ENCODE measurements at places on chromosomes 16 and 17. TPM values are rescaled to one million over a fixed set of nuclear protein-coding genes. Genes with fewer than 3 reads are reported as not detected.
A peak's percentile ranks its signal among the peaks of the same experiment; 100 is the strongest.

Gene NLRC5
- total RNA-seq, result 175 TPM

Gene CDT1
- total RNA-seq, result 97.3 TPM

Gene ZDHHC1
- total RNA-seq, result 0.88 TPM

Gene CD300LF
- not detected for total RNA-seq

Gene TPSG1
- not detected for total RNA-seq

- H3K4me3 ChIP-seq, result no peak overlapping the region
- peak; percentile 40 for DNase-seq
- no peaks in the 10 kb centered on the region for H3K4me1 ChIP-seq
- peaks cover 3% of the 10 kb centered on the region for H3K27me3 ChIP-seq
- no peaks in the 10 kb centered on the region for H3K36me3 ChIP-seq
Measured at GRCh38 chr16:11396241-11397048, 51.2 kb downstream of the RMI2 start.

- peaks cover 27% of the 10 kb centered on the region for H3K27me3 ChIP-seq
- DNase-seq, result peak; percentile 78
- H3K27ac ChIP-seq, result no peak overlapping the region
- peak overlapping the region; percentile 53 for H3K4me3 ChIP-seq
- no peaks in the 10 kb centered on the region for H3K4me1 ChIP-seq
- no peaks in the 10 kb centered on the region for H3K36me3 ChIP-seq
Measured at GRCh38 chr16:180681-181564, 664 bp downstream of the HBQ1 start.

DNA sequence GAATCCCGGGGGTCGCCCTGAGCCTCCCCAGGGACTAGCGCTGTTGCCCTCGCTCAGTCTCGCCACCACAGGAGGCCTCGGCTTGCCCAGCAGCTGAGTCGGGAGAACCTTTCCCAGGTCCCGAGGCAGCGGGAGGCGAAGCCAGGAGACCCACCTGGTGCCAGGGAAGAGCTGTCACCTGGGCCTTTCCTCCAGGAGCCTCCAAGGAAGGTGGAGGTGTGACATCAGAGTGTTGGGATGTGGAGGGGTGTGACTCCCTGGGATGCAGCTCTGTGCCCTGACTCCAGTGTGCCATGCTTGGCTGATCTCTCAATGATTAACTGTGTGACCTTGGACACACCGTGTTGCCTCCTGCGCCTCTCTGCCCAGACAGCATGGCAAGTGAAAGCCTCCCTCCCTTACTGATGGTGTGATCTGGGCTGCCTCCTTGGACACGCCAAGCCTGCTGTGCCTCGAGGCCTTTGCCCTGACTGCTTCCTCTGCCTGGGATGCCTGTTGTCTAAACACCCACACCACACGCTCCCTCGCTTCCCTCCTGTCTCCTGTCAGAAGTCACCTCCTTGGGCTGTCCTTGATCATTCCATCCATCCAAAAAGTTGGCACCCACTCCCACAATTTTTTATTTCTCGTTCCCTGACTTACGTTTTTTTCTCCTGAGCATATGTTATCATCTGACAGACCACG is 88.0 kb downstream of the CMIP start:
- H3K27me3 ChIP-seq, result no peaks in the 10 kb centered on the region
- DNase-seq, result no peak
- no peaks in the 10 kb centered on the region for H3K36me3 ChIP-seq
- peaks cover 19% of the 10 kb centered on the region for H3K4me1 ChIP-seq

DNA sequence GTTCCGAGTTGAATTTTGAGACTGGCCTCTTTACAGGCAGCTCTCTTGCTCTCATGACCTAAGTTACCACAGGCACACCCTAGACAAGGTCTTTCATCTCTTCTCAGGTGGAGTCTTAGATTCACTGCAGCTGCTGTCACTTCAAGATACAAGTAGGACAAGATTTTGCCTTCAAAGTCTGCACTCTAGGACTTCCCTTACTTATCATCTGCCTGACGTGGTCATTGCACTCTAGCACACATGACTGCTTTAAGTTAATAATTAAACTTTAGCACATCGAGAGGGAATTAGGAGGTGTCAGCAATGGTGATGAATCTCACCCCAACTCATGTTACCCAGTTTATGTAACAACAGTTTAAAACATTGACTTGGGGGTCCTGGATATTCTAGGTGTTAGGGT is 25.6 kb downstream of the RNF135 start:
- H3K4me1 ChIP-seq, result no peaks in the 10 kb centered on the region
- H3K4me3 ChIP-seq, result no peak overlapping the region
- DNase-seq, result no peak

GRCh38 chr16:1550069-1550468 is 16.6 kb downstream of the TMEM204 start:
- H3K27me3 ChIP-seq, result no peaks in the 10 kb centered on the region
- no peak overlapping the region for H3K4me3 ChIP-seq
- peak overlapping the region; percentile 68 for H3K27ac ChIP-seq
- peaks cover 20% of the 10 kb centered on the region for H3K36me3 ChIP-seq
- peaks cover 5% of the 10 kb centered on the region for H3K4me1 ChIP-seq
- DNase-seq, result no peak

- H3K27ac ChIP-seq, result no peak overlapping the region
- H3K4me1 ChIP-seq, result peaks cover 13% of the 10 kb centered on the region
- H3K4me3 ChIP-seq, result no peak overlapping the region
- no peaks in the 10 kb centered on the region for H3K27me3 ChIP-seq
- DNase-seq, result no peak
Measured at GRCh38 chr17:17191346-17191792, 14.8 kb downstream of the PLD6 start.

GRCh38 chr16:67256701-67257230 is 8.0 kb downstream of the SLC9A5 start:
- H3K27ac ChIP-seq, result no peak overlapping the region
- H3K4me1 ChIP-seq, result no peaks in the 10 kb centered on the region
- H3K36me3 ChIP-seq, result no peaks in the 10 kb centered on the region
- peaks cover 3% of the 10 kb centered on the region for H3K27me3 ChIP-seq

DNA sequence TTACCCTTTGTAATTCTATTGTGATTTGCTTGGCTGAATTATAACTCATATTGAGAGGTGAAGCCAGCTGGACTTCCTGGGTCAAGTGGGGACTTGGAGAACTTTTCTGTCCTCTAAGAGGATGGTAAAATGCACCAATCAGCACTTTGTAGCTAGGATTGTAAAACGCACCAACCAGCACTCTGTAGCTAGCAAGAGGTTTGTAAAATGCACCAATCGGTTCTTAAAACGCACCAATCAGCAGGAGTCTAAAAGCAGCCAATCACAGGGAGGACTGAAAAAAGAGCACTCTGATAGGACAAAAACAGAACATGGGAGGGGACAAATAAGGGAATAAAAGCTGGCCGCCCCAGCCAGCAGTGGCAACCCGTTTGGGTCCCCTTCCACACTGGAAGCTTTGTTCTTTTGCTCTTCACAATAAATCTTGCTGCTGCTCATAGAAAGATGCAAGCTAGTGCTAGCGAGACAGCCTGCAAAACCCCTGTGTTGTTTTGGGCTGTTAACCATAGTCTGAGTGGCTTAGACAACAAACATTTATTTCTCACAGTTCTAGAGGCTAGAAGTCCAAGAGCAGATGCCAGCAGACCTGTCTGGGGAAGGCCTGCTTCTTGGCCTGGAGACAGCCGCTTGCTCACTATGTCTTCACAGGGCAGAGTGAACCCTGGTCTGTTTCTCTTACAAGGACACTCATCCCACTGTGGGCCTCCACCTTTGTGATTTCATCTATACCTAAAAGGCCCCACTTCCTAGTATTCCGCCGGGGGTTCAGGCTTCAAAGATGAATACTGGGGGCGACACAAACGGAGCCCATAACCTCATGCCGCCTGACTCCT is 39.0 kb upstream of the CRISPLD2 start:
- no peak overlapping the region for H3K4me3 ChIP-seq
- H3K4me1 ChIP-seq, result no peaks in the 10 kb centered on the region
- H3K36me3 ChIP-seq, result peaks cover 32% of the 10 kb centered on the region
- no peaks in the 10 kb centered on the region for H3K27me3 ChIP-seq

GRCh38 chr17:69744512-69745070 is 330.1 kb downstream of the MAP2K6 start:
- H3K4me3 ChIP-seq, result no peak overlapping the region
- no peak for DNase-seq
- H3K36me3 ChIP-seq, result no peaks in the 10 kb centered on the region
- no peak overlapping the region for H3K27ac ChIP-seq
- peaks cover under 1% of the 10 kb centered on the region for H3K4me1 ChIP-seq

DNA sequence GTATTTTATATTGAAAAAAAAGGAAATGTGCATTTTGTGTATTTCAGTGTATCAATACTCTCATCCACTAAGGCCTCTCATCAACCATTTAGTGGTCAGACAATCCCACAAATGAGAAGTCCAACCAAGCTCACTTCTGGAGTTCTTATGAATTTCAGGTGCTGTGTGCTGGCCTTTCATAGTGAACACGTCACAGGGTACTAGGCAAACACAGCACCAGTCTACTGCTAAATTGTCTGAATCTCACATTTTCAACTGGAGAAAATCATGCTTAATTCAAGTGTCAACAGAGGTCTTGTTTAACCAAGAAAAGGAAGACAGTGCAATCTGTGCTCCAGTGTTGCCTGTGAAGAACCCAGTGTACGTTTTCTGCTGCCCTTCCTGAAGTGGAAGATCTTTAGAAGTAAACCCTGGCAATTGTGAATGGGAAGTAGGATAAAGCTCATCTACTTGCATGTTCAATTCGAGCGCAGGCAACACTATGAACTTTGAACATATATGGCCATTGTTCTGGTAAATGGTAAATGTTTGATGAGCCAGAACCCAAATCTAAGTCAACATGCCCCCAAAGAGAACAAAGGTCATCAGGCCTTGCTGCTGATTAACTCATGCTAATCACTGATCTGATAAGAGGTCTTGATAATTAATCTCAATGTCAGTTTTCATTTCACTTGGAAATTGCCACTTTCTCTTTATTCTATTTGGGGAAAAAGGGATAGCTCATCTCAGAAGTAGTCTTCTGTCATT is 439.2 kb upstream of the SOX9 start:
- H3K4me3 ChIP-seq, result no peak overlapping the region
- no peaks in the 10 kb centered on the region for H3K4me1 ChIP-seq

- H3K27ac ChIP-seq, result peak overlapping the region; percentile 74
- peaks cover 2% of the 10 kb centered on the region for H3K27me3 ChIP-seq
- H3K4me3 ChIP-seq, result no peak overlapping the region
Measured at GRCh38 chr17:3766779-3767178, 34.2 kb downstream of the ITGAE start.

DNA sequence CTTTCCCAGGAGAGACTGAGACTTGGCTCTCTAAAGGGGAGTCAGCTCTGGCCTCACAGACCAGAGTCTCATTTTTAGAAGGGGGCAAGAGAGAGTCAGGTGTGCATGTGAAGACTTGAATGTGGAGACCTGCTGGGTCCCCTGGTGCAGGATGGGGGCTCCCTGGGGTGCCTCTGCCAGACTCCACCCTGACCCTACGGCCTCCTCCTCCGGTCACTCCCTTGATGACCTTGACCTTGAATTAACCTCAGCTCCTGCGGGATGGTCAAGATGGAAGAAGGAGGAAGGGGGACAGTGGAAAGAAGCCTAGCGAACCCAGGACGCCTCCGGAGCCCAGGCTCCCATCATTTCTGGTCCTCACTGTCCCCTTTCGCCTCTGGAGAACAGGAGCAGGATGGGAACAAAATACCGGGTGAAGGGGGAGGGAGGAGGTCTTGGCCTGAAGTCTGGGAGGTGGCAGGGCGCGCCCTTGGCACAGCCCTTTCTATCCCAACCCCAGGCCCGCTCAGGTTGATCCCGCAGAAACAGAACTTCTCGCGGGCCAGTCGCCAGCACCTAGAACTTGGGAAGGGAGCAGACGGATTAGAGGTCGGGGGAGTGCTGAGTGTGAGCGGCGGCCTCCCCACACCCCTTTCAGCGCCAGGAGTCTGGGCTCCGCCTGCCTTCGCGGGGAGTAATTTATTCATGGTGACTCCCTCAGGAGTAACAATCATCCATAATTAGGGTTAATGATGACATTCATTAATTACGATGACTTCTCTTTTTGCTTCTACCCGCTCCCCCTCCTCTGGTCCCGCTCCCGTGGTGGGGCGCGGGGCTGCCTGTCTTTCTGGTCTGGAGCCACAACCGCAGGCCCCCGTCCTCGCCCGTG is 1.6 kb downstream of the STAC2 start:
- H3K4me3 ChIP-seq, result no peak overlapping the region
- peaks cover 42% of the 10 kb centered on the region for H3K27me3 ChIP-seq
- H3K36me3 ChIP-seq, result no peaks in the 10 kb centered on the region
- peaks cover 5% of the 10 kb centered on the region for H3K4me1 ChIP-seq
- H3K27ac ChIP-seq, result no peak overlapping the region

- no peak overlapping the region for H3K4me3 ChIP-seq
- H3K27ac ChIP-seq, result no peak overlapping the region
- H3K36me3 ChIP-seq, result no peaks in the 10 kb centered on the region
- DNase-seq, result no peak
Measured at GRCh38 chr16:27785307-27785678, 235.3 kb downstream of the KATNIP start.

GRCh38 chr16:53945996-53946395 is 242.0 kb downstream of the FTO start:
- no peak for DNase-seq
- H3K36me3 ChIP-seq, result peaks cover 5% of the 10 kb centered on the region
- H3K4me3 ChIP-seq, result no peak overlapping the region
- H3K27ac ChIP-seq, result no peak overlapping the region

- peaks cover 11% of the 10 kb centered on the region for H3K4me1 ChIP-seq
- peaks cover 4% of the 10 kb centered on the region for H3K36me3 ChIP-seq
- H3K27me3 ChIP-seq, result no peaks in the 10 kb centered on the region
- no peak overlapping the region for H3K4me3 ChIP-seq
Measured at GRCh38 chr17:82101767-82102679, 4.0 kb upstream of the FASN start.

DNA sequence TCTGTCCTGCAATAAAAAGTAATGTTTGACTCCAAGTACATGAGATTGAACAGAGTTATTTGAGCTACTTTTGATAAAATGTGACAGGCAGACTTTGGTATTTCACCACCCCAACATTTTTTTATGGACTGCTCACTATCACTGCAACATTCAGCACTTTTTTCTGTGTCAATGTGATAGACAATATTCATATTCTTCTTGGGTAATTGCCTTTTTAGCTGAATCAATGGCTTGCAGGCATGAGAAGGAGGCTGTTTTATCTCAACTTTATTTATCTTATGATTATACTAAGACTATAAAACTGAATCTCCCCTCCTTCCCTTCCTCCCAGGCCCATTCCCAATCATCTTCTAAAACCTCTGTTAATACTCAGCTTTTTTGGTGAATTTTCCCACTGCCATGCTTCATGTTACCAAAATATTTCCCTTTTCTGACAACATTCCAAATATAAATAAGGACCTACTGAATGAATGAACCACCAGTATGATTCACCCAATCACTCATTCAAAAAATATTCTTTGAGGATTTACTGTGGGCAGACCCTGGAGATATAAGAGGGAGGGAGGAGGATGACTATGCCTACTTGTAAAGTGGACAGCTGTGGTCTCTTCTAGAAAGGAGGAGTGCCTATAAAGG is 67.6 kb downstream of the CDH13 start:
- H3K4me3 ChIP-seq, result no peak overlapping the region
- DNase-seq, result no peak
- no peaks in the 10 kb centered on the region for H3K36me3 ChIP-seq
